Posterior vena cava (tissue), 2 donors: ENCODE measurements at places on chromosomes 3 and 15. TPM values are rescaled to one million over a fixed set of nuclear protein-coding genes. Genes with fewer than 3 reads are reported as not detected.

- DNase-seq: no peak
Measured at GRCh38 chr3:46954178-46954577, 22.4 kb downstream of the CCDC12 start.

GRCh38 chr3:59444294-59444671, 394.5 kb upstream of the CFAP20DC start:
- DNase-seq: no peak

- no peak for DNase-seq
Measured at GRCh38 chr15:69790632-69791031, 307.1 kb downstream of the TLE3 start.

The GRK7 gene
- not detected for total RNA-seq

The NDN gene
- 40.7 TPM for total RNA-seq
